Activated CD4-positive, CD25-positive, alpha-beta regulatory T cell treated with anti-CD3 and anti-CD28 coated beads, Interleukin-2, amount 50 U/mL, for 16 hours (primary cell): ENCODE measurements at places on chromosomes 3 and 15.

DNA sequence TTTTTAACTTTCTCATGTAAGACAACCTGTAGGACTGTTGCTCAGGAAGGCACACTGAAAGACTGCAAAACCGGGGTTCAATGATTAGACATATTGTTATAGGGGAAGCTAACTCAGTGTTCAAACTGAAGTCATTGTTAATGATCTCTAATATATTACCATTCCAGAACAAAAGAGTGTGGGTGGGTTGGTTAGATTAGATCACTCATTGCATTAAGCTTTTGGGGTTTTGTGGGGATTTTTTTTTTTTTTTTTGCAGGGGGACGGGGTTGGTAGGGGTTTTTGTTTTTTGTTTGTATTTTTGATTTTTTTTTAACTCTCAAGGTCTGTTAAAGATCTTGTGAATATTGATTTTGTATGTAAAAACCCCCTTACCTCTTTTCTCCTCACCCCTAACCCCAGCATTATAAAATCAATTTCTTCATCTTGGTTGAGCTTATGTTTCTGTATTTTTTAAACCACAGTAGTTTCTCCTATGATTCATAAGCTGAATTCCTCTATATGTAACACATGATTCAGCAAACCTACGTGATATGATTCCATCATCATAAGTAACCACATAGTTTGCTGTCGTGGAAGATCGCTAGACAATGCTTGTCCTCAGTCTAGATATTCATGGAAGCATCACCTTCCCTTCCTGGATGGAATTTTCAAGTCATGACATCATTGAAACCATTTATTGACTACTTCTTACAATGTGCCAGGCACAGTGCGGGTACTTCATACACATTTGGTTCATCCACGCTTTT lies 544.1 kb upstream of the MDFIC2 start:
- no peak for DNase-seq

DNA sequence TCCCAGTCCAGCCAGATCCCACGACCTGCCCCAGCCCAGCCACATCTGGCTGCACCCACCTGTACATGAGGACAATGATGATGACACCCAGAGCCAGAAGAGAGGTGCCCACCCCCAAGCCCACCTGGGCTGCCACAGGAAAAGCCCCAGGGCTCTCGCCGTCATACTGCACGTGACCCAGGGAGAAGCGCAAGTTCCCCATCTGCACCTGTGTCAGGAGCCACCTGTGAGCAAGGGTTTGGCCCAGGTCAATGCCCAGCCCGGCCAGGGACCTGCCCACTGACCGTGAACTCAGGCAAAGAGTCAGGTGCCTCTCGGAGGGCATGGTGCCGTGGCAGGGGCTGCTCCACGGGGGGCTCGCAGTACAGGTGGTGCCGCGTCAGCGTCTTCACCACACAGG lies 16.3 kb downstream of the PLXNB1 start:
- DNase-seq, result no peak

- DNase-seq, result no peak
These were observed 315.6 kb upstream of the NR2E3 start for GRCh38 chr15:71494563-71495397.

DNA sequence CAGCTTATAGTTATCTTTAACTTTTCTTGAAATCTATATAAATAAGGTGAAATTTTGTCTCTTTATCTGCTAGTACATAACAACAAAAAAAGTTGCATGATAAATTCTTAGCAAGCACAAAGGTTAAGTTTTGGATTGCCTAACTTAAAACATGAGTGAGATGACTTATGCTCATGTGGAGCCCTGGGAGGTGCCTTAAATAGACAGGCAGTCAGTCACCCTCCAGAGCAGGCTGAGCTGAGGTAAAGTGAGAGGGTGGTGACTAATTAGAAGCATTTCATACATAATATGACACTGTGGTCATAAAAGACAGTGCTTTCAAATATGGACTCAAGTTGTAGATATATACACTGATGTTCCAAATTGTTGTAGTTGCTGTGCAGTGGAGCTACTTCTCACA lies 14.6 kb upstream of the MME start:
- no peak for DNase-seq

DNA sequence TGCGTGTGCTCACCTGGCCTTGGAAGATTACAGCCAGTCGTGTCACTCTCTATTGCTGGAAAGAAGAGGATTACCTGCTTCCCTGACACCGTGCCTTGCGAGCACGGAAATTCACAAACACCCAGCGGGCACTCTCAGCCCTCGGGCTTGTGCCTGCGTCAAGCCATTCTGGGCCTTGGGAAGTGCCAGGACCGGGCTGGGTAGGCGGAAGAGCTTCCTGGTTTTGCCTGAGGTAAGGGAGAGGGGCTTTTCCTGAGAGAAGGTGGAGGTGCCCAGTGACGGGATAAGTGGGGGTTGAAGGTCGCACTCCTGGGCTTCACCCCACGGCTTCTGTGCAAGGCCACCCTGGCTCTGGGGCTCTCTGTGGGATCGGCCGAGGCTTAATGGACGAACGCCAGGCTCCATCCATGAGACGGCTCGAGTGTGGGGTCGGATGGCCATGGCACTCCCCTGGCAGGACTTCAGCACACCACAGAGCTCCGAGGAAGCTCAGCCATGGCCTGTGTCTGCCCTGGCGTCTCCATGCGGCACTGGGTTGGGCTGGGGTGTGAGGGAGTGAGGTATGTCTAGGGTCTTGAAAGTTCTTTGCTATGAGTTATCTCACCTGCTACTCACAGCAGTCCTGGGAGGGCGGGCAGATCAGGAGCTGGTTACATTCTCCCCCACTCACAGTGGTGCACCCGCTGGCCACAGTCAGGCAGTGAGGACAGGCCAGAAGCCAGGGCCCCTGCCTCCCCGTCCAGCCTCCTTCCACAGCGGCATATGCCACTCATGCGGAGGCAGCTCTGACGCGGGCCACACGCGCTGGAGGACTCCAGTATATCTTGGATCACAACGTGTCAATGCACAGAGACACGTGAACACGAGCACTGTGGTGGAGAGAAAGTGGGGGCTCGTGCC lies 209.0 kb downstream of the XXYLT1 start:
- no peak for DNase-seq

DNA sequence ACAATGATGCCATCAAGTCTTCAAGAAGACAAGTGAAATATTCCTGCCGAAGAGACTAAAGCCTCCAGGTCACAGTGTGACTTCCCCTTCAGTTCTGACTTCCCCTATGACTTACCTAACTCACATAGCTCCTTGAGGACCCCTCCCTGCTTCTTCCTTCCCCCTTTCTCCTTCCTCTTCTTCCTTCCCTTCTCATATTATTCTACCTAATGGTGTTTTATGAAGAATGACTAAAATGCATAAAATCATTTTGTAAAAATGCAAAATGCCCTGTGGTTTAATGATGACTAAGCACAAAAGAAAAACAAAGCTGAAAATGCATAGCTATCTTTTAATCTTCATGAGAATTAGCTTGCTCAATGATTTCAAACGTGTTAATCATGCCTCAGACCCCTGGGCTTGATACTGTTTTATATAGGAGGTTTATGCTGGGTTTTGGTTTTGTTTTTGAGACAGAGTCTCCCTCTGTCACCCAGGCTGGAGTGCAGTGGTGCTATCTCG lies 26.1 kb upstream of the TM4SF4 start:
- DNase-seq, result no peak

- no peak for DNase-seq
These were observed 223.5 kb upstream of the RBMS3 start for GRCh38 chr3:29057326-29057725.

GRCh38 chr3:28081533-28081947 lies 159.9 kb upstream of the CMC1 start:
- DNase-seq, result no peak

DNA sequence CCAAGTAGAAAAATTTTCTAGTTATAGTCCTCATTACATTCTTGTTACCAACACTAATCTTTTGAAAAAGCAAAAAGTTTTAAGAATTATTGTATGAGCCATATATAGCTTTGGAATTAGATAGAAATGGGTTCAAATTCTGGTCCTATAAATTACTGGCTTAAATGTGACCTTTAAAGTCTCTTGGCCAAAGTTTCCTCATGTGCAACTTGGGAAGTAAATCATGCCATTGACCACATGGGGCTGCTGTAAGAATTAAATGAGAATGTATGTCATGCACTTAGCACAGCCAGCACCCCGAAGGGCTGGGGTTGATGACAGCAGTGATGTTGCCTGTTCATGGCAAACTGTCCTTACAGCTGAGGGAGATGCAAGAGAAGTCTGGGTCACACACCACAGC lies 108.3 kb downstream of the TOP2B start:
- no peak for DNase-seq

DNA sequence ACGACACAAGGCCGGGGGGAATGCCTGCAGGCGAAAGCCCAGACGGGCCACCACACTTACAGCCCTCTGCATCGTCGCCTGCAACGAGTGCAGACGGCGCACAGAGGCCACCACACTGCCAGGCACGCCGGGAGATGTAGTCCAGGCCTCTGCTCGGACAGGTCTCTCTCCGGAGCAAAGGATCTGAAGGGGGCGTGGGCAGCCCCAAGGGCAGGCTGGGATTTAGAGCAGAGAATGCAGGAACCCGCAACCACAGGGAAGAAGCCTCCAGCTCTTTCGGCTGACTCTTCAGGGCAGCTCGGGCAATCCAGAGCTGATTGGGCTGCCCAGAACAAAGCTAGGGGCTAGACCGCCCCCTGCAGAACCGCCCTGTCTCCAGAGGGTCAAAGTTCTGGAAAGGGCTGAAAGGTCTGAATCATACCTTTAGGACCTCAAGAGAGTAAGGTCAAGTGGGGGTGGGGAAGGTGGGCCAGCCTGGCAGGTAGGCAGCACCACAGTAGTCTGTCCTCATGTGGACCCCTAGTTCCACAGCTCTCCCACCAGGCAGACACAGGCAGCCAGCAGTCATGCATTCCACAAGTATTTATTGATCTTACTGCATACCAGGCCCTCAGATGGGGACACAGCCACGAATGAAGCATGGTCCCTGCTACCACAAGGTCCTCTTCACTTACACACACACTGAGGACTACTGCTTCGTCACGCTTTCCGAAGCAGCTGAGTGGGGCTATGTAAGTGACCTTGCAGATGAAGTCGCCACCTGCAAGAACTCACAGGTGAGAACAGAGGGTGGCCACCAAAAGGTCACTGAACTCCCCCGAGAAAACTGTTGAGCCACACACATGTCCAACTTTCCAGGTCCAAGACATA lies at the start of gene AMT:
Gene AMT (minus strand): TSS at position 95 of the 870 bp plus-strand sequence. CDS start 23 bp downstream, at position 72.
- no peak for DNase-seq

DNA sequence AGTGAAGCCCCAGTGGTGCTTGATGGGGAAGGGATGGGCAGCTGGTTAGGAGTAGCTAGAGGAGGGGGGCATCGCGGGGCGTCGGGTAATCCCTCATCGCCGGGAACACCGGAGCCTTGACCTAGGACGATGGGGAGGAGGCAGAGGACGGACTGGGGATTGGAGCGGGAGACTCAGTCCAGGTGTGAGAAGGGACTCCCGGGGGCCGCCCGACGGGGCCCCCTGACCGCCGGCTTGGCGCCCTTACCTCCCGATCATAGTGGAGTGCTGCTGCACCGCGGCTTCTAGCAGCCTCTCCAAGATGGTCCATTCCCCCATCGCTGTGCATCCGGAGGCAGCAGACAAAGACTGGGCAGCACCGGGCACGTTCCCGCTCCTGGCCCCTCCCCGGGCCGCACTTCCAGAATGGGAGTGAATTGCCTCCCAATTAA lies 612 bp downstream of the GJD2 start:
- DNase-seq, result no peak

GRCh38 chr3:56413911-56414310 lies 54.4 kb downstream of the ERC2 start:
- DNase-seq, result no peak

- no peak for DNase-seq
These were observed 786.4 kb downstream of the MCTP2 start for GRCh38 chr15:95017666-95018328.

DNA sequence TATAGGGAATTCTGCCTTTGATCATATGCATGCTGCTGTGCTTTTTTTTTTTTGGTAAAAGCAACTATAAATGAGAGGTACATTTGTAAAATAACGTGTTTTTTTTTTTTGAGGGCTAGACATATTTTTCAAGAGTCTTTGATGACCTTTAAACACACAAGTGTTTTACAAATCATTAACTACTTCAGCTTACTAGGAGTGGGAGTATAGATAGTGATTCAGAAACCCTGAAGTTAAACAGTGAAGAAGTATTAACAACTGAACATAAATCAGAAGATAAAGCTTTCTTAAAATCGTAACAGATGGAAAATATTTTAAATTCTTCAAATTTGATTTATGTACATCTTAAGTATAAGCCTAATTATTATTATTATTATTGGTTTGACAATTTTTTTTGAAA lies 2.9 kb upstream of the GMNC start:
- no peak for DNase-seq

DNA sequence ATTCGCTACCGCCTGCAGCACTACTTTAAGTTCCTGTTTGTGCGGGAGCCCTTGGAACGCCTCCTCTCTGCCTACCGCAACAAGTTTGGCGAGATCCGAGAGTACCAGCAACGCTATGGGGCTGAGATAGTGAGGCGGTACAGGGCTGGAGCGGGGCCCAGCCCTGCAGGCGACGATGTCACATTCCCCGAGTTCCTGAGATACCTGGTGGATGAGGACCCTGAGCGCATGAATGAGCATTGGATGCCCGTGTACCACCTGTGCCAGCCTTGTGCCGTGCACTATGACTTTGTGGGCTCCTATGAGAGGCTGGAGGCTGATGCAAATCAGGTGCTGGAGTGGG lies 995 bp downstream of the CHST14 start:
- no peak for DNase-seq

DNA sequence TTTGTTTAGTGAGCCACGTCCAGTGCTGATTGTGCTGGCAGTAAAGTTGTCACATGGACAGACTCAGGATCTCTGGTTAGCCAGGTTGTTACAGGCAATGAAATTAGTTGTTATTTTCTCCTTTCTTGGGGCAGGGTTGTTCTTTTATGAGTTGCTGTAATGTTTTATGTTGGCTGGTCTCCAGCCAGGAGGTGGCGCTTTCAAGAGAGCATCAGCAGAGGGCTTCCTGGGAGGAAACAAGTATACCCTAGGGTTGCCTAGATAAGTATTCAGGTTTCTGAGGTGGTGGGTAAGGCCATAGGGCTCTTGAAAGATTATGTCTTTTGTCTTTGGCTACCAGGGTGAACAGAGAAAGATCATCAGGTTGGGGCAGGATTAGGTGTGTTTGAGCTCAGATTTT lies 14.5 kb upstream of the CFAP20DC start:
- no peak for DNase-seq

DNA sequence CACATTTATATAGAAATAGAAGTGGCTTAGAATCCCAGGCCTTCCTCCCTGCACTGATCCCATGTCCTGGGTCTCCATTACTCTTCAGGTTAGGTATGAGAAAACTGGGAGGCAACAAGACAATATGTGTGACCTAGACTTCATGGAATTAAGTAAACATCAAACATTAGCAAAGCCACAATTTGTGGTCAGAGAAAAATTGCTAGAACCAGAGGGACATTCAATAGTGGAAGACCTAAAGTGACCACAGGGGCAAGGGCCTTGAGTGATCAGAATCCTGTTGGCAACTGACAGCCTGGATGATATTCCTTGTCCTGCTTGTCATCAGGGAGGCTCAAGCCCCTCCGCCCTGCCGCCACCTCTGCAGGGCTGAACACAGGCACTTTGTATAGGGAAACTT lies 322.8 kb upstream of the CTNNB1 start:
- DNase-seq, result no peak

GRCh38 chr3:197368330-197368729 lies 69.9 kb upstream of the DLG1 start:
- DNase-seq, result no peak

- no peak for DNase-seq
These were observed 189.9 kb downstream of the WNT5A start for GRCh38 chr3:55297245-55297644.
